GM23338 (cell line): ENCODE measurements at places on chromosomes 4 and X. TPM values are rescaled to one million over a fixed set of nuclear protein-coding genes. Genes with fewer than 3 reads are reported as not detected.

DNA sequence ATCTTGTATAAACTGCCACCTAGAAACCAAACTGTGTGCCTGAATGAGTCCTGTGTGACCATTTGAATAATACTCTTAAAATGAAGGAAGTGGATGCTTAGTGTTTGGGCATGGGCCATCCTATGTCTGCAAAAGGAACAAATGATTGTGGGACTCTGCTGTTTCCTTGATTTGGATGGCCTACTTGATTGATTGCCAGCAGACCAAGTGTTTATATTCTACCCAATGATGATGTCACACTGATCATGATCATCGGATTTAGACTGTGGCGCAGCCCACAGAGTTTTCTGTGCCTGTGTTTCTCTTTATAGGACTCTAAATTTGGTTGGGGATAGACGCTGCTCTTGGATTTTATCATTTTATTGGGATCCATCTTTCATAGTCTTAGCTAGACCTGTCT is 4.4 kb downstream of the SEPTIN11 start:
- DNase-seq, result no peak
- H3K27me3 ChIP-seq, result peaks cover 14% of the 10 kb centered on the region
- H3K36me3 ChIP-seq, result no peaks in the 10 kb centered on the region

- H3K4me1 ChIP-seq, result no peaks in the 10 kb centered on the region
- no peak overlapping the region for H3K27ac ChIP-seq
- H3K4me3 ChIP-seq, result no peak overlapping the region
- no peaks in the 10 kb centered on the region for H3K36me3 ChIP-seq
- no peaks in the 10 kb centered on the region for H3K27me3 ChIP-seq
These were observed 169.5 kb upstream of the SMARCAD1 start for GRCh38 chr4:94038195-94038594.

GRCh38 chrX:70301716-70302115 is 11.8 kb downstream of the KIF4A start:
- H3K4me3 ChIP-seq, result no peak overlapping the region
- no peaks in the 10 kb centered on the region for H3K27me3 ChIP-seq
- no peaks in the 10 kb centered on the region for H3K4me1 ChIP-seq

GRCh38 chr4:39043861-39044363 is 11.7 kb upstream of the TMEM156 start:
- peak overlapping the region; percentile 72 for H3K27ac ChIP-seq
- peak; percentile 17 for DNase-seq

DNA sequence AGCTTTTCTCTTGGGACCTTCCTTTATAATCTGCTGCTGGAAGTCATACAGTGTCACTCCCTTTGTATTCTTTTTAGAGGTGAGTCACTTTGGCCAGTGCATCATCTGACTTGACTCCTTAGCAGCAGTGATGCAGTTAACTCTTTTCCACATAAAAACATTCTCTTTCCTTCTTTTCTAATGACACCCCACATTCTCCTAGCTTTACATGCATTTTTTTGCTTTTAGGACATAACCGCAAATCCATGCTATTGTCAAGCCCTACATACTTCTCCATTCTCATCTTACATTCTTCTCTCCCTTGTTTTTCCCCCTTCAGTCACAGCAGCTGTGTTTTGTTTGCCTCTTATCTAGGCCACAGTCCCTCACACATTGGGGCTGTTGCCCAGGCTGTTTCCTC is 55.1 kb downstream of the ZNF330 start:
- H3K4me1 ChIP-seq, result no peaks in the 10 kb centered on the region
- no peak for DNase-seq
- no peak overlapping the region for H3K4me3 ChIP-seq
- no peak overlapping the region for H3K27ac ChIP-seq
- H3K36me3 ChIP-seq, result no peaks in the 10 kb centered on the region

GRCh38 chr4:67714248-67714583 is 13.3 kb upstream of the UBA6 start:
- no peaks in the 10 kb centered on the region for H3K27me3 ChIP-seq
- no peak for DNase-seq
- no peak overlapping the region for H3K4me3 ChIP-seq
- H3K4me1 ChIP-seq, result peaks cover 23% of the 10 kb centered on the region
- H3K27ac ChIP-seq, result no peak overlapping the region

The COL25A1 gene
- total RNA-seq, result 3.8 and 5.6 TPM in 2 replicates

The FHIP1A gene
- total RNA-seq, result 95.8 and 108 TPM in 2 replicates

The LAP3 gene
- total RNA-seq, result 46.4 and 63.6 TPM in 2 replicates

The ZIC3 gene
- 72.9 and 84.4 TPM in 2 replicates for total RNA-seq

The NXF2B gene
- total RNA-seq, result 0.14 and 0.85 TPM in 2 replicates

The SOWAHD gene
- 3.8 and 5.1 TPM in 2 replicates for total RNA-seq
